Pulmonary artery endothelial cell (primary cell): ENCODE measurements at places on chromosomes 5 and 9.

- no peak for DNase-seq
Measured at GRCh38 chr5:169567079-169567478, 16.5 kb upstream of the SPDL1 start.

- no peak for DNase-seq
Measured at GRCh38 chr5:132050136-132050535, 10.3 kb upstream of the IL3 start.

- DNase-seq: no peak
Measured at GRCh38 chr9:2174306-2174705, 159.2 kb downstream of the SMARCA2 start.

DNA sequence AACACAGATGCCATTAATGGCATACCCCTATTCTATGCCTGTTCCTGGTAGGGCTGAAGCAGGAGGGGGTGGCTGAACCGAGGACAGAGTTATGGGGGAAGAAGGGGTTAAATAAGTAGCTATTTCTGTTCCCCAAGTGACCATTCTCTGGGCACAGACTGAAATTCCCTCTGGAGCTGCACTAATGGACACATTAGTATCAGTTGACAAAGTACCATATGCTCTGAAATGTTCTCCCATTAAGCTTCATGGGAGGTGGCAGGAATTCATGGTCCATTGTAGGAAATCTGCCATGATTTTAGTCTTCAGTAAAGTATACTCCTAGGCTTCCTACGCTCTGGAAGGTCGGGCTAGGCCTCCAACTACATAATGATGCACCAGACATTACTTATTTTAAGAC is 10.5 kb upstream of the FRMPD1 start:
- no peak for DNase-seq

GRCh38 chr5:169717288-169717687 is 80.2 kb downstream of the DOCK2 start:
- DNase-seq: peak; percentile 53

DNA sequence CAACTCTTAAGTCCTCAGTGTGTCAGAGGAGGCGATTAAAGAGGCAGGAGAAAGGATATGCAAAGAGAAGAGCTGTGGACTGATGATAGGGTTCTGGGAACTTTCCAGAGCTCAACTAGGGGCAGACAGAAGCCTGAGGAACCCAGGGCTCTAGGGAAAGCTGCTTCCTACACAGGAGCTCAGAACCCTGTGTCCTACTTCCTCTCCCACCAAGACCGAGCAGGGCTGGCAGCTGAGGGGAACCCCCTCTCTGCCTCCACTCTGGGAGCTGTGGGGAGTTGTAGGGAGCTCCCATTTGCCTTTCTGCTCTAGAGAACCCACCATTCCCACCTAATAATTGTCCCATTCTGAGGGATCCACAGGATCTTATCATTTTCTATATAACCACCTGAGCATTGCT is 674.3 kb downstream of the ACTL7B start:
- DNase-seq: no peak

GRCh38 chr9:69432623-69433022 is 107.6 kb downstream of the ENTREP1 start:
- DNase-seq: no peak

DNA sequence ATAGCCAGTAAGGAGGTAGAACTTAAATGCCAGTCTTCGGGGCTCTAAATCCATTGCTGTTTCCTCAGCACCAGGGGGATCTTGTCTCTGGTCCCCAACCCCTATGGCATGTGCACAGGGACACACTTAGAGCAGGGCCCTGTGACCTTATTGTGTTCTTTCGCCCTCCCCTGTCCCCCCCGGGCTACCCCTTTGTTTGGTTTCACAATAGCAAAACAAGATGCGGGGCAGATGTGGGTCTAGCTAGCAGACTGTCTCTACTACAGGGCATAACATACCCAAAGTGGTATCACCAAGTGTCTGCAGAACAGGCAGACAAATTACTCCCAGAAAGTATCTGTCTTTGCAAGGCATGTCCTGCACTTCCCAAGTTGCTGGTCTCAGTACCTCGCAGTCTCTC is 2.1 kb downstream of the FBLL1 start:
- no peak for DNase-seq

- peak; percentile 43 for DNase-seq
Measured at GRCh38 chr5:134176511-134177368, at the start of gene SKP1. Gene SKP1, minus strand, starts transcription at chr5:134176950. Its CDS starts 2,928 bp downstream, at chr5:134174022.

DNA sequence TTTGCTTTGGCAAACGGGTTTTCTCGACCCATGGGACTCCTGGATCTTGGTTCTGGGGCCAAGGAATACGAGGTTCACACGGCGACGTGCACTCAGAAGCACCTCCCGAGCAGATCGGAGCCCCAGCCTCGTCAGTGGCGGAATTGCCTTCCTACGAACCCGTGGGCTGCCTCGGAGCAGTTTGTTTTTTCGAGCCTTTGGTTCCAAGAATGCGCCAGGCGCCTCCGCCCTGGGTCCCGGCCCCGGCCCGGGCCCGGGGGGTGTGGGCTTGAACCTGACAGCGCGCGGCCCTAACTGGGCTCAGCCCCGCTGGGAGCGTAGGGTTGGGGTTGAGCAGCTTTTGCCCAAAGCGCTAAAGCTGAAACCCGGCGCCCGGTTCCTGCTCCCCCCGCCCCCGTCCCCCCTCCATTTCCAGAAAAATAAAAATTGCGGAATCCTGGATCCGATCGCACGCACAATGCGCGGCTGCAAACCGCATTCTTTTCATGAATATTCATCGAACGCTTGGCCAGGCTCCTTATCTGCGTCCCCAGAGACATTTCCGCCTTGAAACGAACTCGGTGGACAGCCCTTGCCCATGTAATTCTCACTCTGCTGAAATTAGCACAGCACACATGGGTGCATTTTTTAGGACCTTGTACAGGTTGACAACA is 1.0 kb downstream of the BASP1 start:
- no peak for DNase-seq

- no peak for DNase-seq
Measured at GRCh38 chr5:177392765-177393164, 7.7 kb downstream of the PFN3 start.

GRCh38 chr9:133368249-133368881 is 7.5 kb downstream of the SURF4 start:
- DNase-seq: no peak

DNA sequence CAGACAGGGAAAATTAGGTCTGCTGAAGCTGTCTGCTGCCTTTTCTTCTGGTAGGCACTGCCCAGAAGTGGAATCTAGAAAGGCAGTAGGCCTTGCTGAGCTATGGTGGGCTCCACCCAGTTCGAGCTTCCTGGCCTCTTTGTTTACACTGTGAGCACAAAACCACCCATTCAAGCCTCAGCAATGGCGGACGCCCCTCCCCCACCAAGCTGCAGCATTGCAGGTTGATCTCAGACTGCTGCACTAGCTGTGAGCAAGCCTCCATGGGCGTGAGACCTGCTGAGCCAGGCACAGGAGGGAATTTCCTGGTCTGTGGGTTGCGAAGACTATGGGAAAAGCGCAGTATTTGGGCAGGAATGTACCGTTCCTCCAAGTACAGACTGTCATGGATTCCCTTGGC is 18.5 kb downstream of the AGTPBP1 start:
- DNase-seq: no peak

- no peak for DNase-seq
Measured at GRCh38 chr5:61327760-61328753, 4.0 kb upstream of the ZSWIM6 start.

GRCh38 chr5:110049816-110050215 is 360.1 kb downstream of the MAN2A1 start:
- DNase-seq: no peak

GRCh38 chr5:89994266-89994665 is 415.3 kb downstream of the CETN3 start:
- DNase-seq: no peak

DNA sequence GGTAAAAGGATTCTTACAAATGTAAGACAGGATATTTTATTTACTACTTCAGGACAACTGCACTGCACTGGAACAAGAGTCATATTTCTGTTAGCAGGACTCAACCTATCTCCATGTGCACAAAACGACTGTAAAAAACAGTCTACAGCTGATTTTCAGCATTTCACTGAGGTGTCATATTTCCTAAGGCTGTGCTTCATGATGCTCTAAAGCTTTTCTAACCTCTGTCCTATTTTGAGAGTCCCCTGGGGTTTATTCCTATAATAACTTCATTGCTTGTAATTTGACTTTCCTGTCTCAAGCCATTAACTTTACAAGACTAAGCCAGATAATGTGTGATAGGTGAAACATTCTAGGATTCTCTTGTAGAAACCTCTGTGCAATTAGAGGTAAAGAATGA is 472.3 kb downstream of the HINT1 start:
- no peak for DNase-seq

- no peak for DNase-seq
Measured at GRCh38 chr5:179323026-179323870, 22.0 kb downstream of the ADAMTS2 start.

DNA sequence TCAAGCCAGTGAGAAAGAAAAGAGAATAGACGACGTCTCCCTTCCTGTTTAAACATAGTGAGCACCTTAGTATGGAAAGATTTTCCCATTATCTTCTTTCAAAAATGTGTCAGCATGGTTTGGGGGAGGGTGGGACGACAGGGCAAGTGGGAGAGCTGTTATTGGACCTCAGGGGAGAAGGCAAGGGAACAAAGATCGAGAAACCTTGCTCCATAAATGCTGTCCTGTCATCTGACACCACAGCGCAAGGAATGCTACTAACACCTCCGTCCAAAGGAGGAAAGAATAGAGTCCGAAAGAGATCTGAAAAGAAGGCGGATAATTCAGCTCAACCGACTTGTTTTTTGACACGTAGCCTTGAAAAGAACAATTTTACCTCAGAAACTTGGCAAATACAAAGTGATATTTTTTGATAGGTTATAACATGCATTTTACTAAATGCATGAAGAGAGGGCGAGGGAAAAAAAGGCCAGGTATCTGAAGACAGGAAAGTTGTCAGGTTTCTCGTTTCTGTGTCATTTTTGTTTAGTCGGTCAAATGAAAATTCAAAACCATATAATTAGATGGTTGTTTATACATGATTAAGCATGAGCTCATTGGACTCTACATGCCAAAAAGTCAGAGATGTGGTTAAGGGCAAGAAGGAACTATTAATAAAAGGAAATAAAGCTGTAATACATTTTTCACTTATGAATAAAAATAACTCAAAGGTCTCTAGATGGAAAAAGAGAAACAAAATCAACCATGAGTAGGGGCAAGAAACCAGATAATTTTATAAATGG is 155.7 kb downstream of the GLIS3 start:
- DNase-seq: no peak

- DNase-seq: no peak
Measured at GRCh38 chr5:110956913-110957813, 114.3 kb upstream of the TSLP start.

- DNase-seq: no peak
Measured at GRCh38 chr9:130995086-130996011, 13.6 kb upstream of the LAMC3 start.

DNA sequence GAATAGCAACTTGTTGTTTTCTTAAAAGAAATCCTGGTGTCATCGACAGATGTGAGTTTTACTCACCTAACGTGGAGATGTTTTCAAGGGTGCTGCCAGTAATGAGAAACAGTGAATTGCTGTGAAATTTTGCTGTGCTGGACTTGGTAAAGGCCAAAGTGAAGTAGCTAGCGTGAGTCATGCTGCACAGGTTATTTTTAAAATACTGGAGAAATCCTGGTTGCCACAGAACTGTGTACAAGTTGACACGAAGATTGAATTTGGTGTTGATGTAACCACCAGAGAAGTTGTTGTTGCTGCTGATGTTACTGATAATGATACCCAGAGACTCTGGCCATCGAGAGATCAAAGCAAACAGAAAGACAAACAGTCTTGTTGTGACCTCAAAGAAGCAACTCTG is 187.9 kb upstream of the NFIL3 start:
- DNase-seq: no peak

DNA sequence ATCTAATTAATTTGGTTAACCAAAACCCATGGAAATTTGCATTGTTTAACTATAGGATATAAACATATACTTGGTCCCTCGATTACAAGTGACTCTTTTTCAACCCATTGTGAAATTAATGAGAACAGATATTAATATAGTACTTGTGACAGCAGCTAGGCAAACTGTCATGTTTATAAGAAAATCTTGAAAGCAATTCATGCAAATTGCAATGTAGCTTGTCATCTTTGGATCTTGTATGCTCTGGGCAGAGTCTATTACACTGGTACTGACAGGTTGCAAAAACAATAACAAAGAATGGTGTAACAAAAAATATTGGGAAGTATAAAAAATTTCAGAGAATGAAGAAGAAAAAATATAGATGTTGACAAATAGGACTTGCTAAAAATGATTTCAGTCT is 941.0 kb downstream of the DNAH5 start:
- DNase-seq: no peak

GRCh38 chr9:116288658-116289057 is 135.1 kb downstream of the PAPPA start:
- no peak for DNase-seq

DNA sequence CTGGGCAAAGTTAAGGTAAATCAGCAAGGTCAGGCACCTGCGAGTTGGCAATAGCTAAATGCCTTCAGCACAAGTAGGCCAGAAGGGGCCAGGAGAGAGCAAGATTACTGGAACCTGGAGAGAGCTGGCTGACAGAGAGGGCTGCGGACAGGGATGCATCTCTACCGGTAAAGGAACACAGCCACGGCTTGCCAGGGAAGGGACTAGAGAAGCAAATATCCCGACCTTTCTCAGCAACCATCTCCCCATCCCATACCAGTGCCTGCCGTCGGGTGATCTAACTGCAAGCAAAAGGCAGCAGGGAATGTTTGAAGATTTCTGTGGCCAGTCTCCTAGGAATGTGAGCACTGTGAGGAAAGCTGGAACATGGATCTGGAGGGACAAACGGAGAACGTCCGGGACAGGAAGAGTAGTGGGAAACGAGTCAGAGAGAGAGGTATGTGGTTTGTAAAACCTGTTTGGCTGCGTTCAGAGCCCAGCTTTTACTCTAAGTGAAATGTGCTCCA is 15.9 kb upstream of the ABLIM3 start:
- no peak for DNase-seq

- DNase-seq: no peak
Measured at GRCh38 chr5:31726952-31727351, 88.0 kb downstream of the PDZD2 start.

DNA sequence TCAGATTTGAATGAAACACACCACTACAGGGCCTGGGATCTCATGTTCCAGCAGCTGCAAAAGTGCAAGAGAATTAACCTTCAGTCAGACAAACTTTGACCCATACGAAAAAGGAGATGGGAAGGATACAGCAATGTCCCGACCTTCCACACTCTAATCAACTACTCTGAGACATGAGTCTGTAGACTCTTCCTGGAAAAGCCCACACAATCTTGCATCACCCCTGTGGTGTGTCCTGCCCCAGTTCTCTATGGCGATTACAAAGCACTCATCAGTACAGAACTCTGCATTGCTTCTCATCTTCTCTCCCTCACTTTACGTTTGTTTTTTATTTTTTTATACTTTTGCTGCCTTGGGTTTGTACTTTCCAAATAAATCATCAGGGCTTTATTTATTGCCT is 241.0 kb upstream of the KIF2A start:
- DNase-seq: no peak

- DNase-seq: no peak
Measured at GRCh38 chr5:173673295-173674101, 57.0 kb upstream of the BOD1 start.

- no peak for DNase-seq
Measured at GRCh38 chr5:180154821-180155364, 54.1 kb downstream of the RASGEF1C start.

GRCh38 chr9:94791435-94791834 is 64.9 kb downstream of the AOPEP start:
- no peak for DNase-seq

GRCh38 chr5:69209602-69210001 is 20.2 kb downstream of the CENPH start:
- no peak for DNase-seq
